Stimulated activated CD4-positive, alpha-beta T cell treated with anti-CD3 and anti-CD28 coated beads, Interleukin-12 subunit alpha, Interleukin-12 subunit beta, amount 100 ng/mL, for 4 hours (primary cell): ENCODE measurements at places on chromosomes 5 and 9.
A peak's percentile ranks its signal among the peaks of the same experiment; 100 is the strongest.

GRCh38 chr5:142754031-142754430, 16.1 kb upstream of the ARHGAP26 start:
- no peak for DNase-seq

DNA sequence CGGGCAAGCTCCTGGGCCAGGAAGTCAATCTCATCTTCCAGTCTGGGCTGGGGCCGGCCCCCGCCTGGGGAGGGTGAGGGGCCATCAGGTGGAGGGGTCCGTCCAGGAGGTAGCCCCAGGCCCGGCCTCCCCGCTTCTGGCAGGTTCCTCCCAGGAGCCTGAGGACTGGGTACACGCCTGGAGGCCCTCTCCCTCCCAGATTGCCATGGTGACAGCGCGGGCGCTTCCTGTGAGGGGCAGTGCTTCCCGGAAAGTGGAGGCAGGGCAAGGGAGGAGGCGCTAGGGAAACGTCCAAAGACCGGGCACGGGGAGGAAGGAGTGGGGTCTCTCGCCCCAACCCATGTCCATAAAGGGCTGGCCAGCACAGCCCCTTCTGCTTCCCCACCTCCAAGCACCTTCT, 4.9 kb downstream of the NPDC1 start:
- no peak for DNase-seq

DNA sequence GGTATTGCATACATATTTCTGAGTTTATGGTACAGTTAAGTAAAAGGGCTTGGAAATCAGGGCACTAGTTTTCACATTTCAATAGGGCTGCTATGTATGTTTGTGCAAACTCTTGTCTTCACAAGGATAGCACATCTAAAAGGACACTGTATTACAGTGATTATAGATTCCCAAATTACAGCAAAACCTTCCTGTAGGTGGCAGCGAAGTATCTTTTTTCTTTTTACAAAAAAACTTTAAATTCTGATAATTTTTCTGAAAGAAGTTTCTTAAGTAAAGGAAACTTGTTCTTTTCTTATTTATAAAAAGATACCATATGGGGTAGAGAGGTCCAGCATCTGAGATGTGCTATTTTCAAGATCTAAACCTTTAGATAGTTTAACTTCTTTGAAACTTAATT, 337.8 kb downstream of the PTPRD start:
- no peak for DNase-seq

- DNase-seq, result no peak
Measured at GRCh38 chr9:68973619-68974018, 40.3 kb downstream of the PRKACG start.

DNA sequence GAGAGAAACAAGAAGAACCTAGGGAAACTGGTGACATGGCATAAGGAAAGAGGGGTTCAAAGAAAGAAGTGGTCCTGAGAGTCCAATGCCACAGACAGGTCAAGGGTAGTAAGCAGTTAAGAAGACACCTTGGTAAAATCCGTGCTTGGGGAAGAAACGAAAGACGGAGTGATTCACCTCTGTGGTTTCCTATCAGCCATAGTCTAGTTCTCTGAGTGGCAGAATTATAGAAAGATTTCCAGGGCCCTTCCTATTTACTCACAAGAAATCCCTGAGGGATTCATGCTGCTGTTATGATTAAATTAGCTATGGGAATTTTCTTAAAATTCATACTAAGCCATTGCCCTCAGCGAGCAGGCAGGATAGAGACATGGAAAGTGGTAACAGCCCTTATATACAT, 31.7 kb downstream of the IL33 start:
- DNase-seq, result no peak

DNA sequence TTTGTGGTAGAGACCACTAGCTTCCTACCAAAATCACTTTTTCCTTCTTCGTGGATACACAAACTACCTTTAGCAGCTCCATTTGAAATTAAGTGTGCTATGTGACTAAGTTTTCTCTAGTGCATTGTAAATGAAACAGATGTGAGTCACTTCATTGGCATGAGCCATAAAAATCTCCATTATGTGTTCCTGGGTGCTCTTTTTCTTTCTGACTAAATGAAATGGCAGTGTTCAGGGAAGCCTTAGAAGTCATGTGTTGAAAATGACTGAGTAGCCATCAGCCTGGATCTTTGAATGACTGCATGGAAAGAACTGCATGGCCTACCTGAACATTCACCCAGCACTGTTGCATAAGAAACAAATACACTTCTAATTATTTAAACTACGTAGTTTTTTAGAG, 107.9 kb downstream of the NDUFAF2 start:
- no peak for DNase-seq

GRCh38 chr9:124635285-124635684, 128.1 kb upstream of the NR5A1 start:
- no peak for DNase-seq

- DNase-seq, result no peak
Measured at GRCh38 chr5:124124711-124125229, 612.8 kb downstream of the CSNK1G3 start.

GRCh38 chr9:81719972-81720371, 30.6 kb upstream of the TLE1 start:
- no peak for DNase-seq

DNA sequence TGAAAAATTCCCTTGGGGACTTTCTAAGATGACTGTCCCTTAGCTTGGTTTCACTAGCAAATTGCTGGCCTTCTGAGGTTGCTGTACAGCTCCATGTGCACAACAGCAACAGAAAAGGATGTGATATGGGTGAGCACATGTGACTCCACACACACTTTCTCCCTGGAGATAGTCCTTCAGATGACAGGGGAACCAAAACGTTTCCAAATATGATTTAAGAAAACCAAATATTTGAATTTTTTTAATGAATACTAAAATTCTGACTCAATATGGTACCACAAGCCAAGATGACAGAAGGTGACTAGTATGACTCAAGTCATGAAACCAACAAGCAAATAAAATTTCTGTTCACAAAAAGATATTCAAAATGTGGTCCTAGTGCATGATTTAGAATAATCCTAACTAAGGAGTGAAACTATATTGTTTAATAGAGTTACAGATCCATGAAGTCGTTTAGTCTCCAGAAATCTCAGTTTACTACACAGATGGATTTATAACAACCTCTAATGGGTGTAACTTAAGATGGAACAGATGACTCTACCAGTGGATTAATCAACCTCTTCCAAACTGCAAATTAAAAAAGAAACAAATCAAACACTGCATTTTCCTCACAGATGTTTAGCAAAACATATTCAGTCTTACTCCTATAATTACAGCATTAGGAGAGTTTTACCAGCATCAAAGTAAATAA, 144.8 kb upstream of the PIK3R1 start:
- no peak for DNase-seq

- DNase-seq, result no peak
Measured at GRCh38 chr5:104643320-104643719, 1080.7 kb upstream of the NUDT12 start.

DNA sequence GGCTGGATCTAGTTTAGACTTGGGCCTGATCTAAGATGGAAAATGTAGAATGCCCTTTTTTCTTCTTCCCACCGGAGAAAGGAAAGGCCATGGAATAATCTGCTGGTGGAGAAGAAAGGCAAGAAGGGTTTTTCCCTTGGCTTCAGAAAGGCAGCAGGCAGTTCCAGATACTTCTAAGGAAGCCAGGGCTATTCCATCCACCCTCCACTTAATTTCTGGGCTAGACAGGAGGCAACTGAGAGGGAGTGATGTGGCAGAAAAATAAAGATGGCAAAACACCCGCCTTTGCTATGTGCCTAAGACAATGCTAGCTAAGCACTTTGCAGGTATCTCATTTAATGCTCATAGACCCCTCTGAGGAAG, 9.9 kb downstream of the MYOZ3 start:
- no peak for DNase-seq

- no peak for DNase-seq
Measured at GRCh38 chr5:84374568-84374967, 10.1 kb downstream of the EDIL3 start.

DNA sequence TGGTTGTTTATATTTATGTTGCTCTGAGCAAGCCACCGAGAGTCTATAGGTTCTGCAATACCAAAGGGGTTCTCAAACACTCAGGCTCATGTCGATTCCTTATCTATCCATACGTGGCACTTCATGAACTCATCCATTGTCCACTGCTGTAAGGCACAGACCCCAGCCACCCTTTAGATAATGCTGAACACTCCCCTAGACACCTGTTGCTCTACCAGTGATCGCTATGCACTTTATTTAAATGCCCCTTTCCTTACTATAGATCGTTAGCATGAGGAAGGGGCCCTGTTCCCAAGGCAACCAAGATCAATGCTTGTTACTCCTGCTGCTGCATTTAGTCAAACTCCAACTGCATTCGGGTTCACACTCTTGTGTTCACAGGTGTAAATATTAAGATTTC, 171.9 kb downstream of the PAM start:
- no peak for DNase-seq

GRCh38 chr5:6950250-6950649, 237.0 kb downstream of the TENT4A start:
- DNase-seq, result no peak

DNA sequence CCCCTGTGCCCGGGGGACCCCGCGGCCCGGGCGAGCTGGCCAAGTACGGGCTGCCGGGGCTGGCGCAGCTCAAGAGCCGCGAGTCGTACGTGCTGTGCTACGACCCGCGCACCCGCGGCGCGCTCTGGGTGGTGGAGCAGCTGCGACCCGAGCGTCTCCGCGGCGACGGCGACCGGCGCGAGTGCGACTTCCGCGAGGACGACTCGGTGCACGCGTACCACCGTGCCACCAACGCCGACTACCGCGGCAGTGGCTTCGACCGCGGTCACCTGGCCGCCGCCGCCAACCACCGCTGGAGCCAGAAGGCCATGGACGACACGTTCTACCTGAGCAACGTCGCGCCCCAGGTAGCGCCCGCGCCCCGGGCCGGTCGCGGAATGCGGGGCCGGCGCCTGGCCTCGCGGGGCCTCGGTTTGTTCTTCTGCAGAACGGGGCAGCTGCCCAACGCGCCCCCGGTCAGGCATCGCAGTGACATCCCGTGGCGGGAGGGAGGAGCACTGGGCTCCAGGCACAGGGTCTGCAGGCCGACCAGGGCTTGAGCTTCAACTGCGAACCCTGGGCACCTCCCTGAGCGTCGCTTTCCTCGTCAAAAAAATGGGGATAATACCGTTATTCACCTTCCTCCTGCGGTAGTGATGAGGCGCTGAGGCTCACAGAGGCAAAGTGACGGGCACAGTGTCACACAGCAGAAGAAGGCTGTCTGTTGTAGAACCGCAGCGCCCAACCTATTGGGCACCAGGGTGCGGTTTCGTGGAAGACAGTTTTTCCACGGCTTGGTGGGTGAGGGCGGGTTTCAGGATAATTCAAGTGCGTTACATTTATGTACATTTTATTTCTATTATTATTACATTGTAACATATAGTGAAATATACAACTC, 777 bp downstream of the ENDOG start:
- DNase-seq, result peak; percentile 43

- DNase-seq, result no peak
Measured at GRCh38 chr5:150605546-150605945, 34.9 kb upstream of the SYNPO start.

DNA sequence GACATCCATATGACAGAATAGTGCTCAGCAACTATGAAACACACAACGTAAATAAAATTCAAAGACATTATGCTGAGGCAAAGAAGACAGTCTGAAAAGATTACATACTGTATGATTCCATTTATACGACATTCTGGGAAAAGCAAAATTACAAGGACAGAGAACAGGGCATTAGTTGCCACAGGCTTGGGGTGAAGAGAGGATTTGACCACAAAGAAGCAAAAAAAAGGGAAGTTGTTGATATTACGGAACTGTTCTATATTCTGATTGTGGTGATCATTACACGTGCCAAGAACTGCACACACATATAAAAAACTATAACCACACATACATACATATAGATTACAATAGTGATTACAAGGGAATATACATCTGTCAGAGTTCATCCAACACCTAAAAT, 24.1 kb downstream of the CDK5RAP2 start:
- no peak for DNase-seq

GRCh38 chr5:53473633-53474032, 6.8 kb upstream of the FST start:
- no peak for DNase-seq

- DNase-seq, result no peak
Measured at GRCh38 chr9:95495529-95495928, 21.2 kb downstream of the PTCH1 start.

- DNase-seq, result no peak
Measured at GRCh38 chr5:124511791-124512190, 234.6 kb downstream of the ZNF608 start.

GRCh38 chr9:87007711-87008366, 60.5 kb upstream of the GAS1 start:
- DNase-seq, result no peak

DNA sequence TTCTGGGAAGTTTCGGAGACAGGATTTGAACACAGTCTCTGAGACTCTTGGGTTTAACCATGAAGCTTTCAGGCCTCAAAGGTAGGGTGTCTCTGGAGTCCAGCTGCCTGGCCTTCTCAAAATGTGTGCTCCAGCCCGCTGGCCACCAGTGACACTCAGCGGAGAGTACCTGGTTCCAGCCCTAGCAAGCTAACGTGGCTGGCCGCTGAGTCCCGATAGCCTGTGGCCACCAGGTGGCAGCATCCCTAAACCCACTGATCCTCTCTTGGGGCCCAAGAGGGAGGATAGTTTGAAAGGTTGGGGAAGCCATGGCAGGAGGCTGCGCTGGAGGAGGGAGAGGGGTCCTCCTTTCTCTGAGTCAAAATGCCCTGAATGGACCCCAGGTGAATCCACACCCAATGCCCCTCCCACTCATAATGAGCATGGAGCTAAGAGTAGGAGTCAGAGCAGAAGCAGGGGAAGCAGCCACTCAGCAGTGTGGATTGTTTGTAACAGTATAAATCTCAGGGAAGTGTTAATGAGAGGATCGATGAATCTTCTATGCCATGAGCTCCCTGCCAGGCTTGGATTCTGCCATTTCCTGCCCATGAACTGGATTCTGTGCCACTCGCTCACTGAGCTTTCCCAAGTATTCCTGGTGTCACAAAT, 5.4 kb upstream of the TIFAB start:
- peak; percentile 62 for DNase-seq

DNA sequence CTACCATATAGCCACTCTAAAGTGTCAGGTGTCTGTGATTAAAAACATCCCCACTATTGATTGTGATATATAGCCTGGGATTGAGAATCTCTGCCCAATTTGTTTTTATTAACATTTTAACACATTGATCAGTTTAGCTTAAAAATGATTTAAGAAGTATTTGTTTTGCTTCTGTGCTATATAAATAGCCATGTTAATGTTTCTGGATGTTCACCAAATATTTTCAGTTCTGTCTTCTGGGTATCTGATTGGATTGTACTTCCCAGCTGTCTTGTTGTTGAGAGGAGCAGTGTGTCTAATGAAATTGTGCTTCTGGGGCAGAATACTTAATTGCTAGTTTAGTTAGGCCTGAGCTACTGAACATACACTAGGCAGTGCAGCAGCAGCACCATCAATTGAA, 126.6 kb upstream of the TUSC1 start:
- DNase-seq, result no peak
